ENCODE measurements at places on chromosomes 4 and X. TPM values are rescaled to one million over a fixed set of nuclear protein-coding genes. Genes with fewer than 3 reads are reported as not detected.

HPGDS gene
- not detected for total RNA-seq

NIPAL1 gene
- total RNA-seq: 0.88 TPM

RHOXF1 gene
- not detected for total RNA-seq

ZFYVE28 gene
- total RNA-seq: 0.89 TPM

USP17L13 gene
- total RNA-seq: not detected

NKX6-1 gene
- 0.55 TPM for total RNA-seq

FMR1NB gene
- not detected for total RNA-seq

LETM1 gene
- total RNA-seq: 48.3 TPM

CEP135 gene
- 11.7 TPM for total RNA-seq

FRMPD4 gene
- 0.48 TPM for total RNA-seq

CT45A3 gene
- total RNA-seq: not detected

TMSB15B gene
- total RNA-seq: 17.0 TPM

AMER1 gene
- total RNA-seq: 2.8 TPM

ETDA gene
- not detected for total RNA-seq

VCX2 gene
- total RNA-seq: not detected

ANKRD37 gene
- total RNA-seq: 47.6 TPM

COL4A5 gene
- total RNA-seq: 12.5 TPM

XAGE2 gene
- not detected for total RNA-seq

GYPE gene
- total RNA-seq: not detected

G3BP2 gene
- total RNA-seq: 97.5 TPM

DRD5 gene
- not detected for total RNA-seq

LRP2BP gene
- 0.34 TPM for total RNA-seq

ATP1B4 gene
- total RNA-seq: not detected

VCX3B gene
- not detected for total RNA-seq

PRR27 gene
- not detected for total RNA-seq

CHRDL1 gene
- total RNA-seq: not detected

AWAT2 gene
- not detected for total RNA-seq

SPANXC gene
- total RNA-seq: not detected

SPATA4 gene
- total RNA-seq: 0.19 TPM

PHOX2B gene
- total RNA-seq: not detected

NEUROG2 gene
- not detected for total RNA-seq

SSX4B gene
- not detected for total RNA-seq

FSTL5 gene
- total RNA-seq: 30.1 TPM

MUC7 gene
- total RNA-seq: not detected

PDCL2 gene
- not detected for total RNA-seq

SLIT2 gene
- total RNA-seq: 16.8 TPM

TBC1D9 gene
- 26.5 TPM for total RNA-seq

MAGEA12 gene
- 0.96 TPM for total RNA-seq

C1QTNF7 gene
- not detected for total RNA-seq

PABPC4L gene
- 7.8 TPM for total RNA-seq

TMPRSS11D gene
- not detected for total RNA-seq

DDX60 gene
- total RNA-seq: 6.8 TPM

CPE gene
- total RNA-seq: 10.3 TPM

NXF2B gene
- total RNA-seq: 0.29 TPM

JCHAIN gene
- total RNA-seq: not detected

SCML2 gene
- total RNA-seq: 5.8 TPM

RXFP1 gene
- total RNA-seq: not detected

CFAP47 gene
- total RNA-seq: 0.26 TPM

OTC gene
- total RNA-seq: not detected

PARM1 gene
- total RNA-seq: not detected

ENPEP gene
- not detected for total RNA-seq

INTS6L gene
- 0.14 TPM for total RNA-seq

CABS1 gene
- not detected for total RNA-seq

KCTD8 gene
- total RNA-seq: not detected

MYOZ2 gene
- total RNA-seq: 0.10 TPM

CRLF2 gene
- not detected for total RNA-seq

RAB39B gene
- 5.5 TPM for total RNA-seq

NDST4 gene
- not detected for total RNA-seq
